ENCODE measurements at places on chromosomes 4 and X.

- no peak for DNase-seq
Observed at GRCh38 chr4:20323991-20324390, 72.3 kb downstream of the SLIT2 start.

- no peak for DNase-seq
Observed at GRCh38 chr4:171710743-171711142, 102.5 kb upstream of the GALNTL6 start.

DNA sequence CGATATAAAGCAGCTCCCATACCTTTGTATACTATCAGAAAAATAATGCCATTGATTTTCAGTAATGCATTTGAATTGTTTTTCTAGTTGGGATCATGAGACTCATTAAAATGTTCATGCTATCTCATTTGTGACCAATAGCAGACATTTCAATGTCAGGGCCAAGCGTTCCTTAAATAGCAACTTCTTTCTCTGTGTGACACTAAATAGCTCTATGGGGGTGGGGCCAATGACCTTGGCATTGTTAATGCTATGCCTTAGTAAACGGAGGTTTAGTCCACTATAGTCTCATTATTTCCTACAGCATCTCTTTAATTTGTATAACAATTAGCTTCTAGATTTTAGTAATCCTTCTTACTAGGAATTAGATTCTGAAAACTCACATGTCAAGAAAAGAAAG lies 48.6 kb upstream of the ARHGAP24 start:
- no peak for DNase-seq

DNA sequence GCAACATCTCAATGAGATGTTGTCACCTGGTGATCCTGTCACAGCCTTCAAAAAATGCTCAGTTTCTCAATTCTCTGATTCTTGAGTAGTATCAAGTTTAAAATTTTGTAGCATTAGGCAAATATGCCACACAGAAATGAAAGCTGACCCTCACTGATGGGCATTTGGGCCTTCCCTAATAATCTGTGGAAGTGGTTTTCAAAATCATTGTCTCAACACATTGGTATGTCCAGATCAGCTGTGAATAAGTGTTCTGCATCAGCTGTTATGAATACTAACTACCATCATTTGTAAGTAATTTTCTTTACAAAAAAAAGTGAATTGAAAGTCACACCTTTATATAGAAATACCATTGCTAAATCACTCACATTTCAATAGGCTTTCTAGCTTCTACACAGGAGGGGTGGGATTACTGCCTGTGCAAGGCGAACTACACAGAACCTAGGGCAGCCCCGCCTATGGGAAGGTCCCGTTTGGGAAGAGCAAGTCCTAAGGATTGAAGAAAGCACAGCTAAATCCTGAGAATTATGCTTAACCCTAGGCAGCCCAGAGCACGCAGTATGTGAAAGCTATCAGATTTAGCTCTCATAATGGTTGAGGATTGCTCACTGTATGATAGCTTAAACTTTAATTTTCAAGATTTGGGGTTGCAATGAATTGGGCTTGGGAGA lies 73.4 kb downstream of the GPC3 start:
- no peak for DNase-seq

DNA sequence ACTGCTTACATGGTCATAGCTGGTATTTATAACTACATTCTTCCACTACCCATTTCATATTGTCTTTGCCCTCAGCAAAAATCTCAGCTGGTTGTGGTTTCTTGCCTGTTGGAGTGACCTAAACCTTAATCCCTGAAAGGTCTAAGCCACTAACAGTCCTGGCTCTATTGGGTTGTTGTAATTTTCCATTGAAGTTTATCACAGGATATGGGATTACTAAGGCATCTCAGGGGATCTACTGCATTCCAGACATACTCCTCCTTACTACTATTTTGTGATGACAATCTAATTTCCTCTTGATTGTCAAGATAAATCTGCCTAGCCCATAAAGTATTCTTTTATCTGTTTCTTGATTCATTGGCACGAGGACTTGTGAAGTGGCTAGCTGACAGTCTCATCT lies 6.2 kb upstream of the OSTC start:
- no peak for DNase-seq

GRCh38 chr4:153189016-153189801 lies 15.0 kb upstream of the TRIM2 start:
- DNase-seq = no peak

GRCh38 chr4:3470244-3471097 lies 7.4 kb downstream of the DOK7 start:
- no peak for DNase-seq

DNA sequence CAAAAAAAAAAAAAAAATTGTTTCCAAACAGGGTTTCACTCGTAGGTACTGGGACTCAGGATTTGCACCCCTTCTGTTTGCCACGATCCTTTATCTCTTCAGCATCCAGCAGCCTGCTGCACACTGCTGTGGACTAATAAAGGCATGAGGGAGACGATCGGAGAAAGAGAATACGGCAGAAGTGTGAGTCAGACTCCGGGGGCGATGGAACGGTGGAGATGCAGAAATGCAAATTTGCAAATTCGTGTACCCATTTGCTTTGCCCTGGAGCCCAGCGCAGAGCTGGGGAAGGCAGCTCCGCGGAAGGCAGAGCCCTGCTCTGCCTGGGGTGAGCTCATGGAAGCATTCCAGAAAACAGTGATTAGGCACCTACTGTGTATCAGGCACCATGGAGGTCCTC lies 270.3 kb downstream of the ASMT start:
- no peak for DNase-seq

DNA sequence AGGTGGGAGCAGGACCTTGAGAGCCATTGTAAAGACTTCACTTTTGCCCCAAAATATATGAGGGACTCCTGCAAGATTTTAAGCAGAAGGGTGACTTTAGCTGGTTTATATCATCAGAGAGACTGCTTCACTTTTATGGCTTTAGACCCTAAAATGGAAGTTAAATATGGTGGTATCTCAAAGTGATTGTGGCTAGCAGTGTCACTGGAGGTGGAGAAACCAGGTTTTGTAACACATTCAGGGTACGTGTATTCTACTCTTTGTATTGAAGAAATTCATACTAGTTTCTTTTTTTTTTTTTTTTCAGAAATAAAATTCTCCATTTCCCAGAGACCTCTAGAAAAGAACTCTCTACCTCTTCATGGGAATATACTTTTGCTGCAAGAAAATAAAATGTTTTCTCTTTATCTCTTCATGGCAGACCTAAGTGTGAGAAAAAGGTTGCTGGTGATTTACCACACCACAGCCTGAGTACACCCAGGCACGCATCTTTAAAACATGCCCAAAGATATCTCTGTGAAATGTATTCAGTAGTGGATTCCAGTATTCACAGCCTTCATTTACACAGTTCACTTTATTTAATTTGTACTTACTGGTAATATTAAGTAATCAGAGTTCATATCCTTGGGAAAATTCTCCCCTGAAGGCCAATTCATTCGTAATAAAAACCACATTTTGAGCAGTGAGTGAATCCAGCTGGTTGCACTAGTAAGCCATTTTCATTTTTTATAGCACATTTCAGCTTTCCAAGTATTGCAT lies 74.3 kb upstream of the GUCY1A1 start:
- no peak for DNase-seq

GRCh38 chrX:131202766-131203165 lies 86.3 kb downstream of the IGSF1 start:
- DNase-seq = no peak

GRCh38 chrX:9141496-9141895 lies 107.6 kb upstream of the FAM9B start:
- no peak for DNase-seq

GRCh38 chr4:181956512-181956911 lies 286.7 kb upstream of the TENM3 start:
- DNase-seq = no peak

DNA sequence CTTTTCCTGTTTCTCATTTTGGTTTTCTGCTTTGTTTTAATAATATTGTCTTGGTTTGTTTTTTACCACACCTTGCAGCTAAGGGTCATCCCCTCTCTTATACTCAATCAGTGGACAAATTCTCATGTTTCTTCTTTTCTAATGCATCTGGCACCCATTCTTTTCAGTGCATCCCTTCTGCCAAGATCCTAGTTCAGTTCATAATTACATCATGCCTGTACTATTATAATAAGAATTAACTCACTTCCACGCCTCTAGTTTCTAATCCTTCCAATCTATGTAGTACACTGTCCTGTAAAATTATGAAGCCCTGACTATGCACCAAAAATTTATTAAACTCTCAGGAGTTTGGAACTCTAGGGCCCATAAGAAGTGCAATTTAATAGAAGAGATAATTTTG lies 126.1 kb downstream of the FAT4 start:
- DNase-seq = no peak

DNA sequence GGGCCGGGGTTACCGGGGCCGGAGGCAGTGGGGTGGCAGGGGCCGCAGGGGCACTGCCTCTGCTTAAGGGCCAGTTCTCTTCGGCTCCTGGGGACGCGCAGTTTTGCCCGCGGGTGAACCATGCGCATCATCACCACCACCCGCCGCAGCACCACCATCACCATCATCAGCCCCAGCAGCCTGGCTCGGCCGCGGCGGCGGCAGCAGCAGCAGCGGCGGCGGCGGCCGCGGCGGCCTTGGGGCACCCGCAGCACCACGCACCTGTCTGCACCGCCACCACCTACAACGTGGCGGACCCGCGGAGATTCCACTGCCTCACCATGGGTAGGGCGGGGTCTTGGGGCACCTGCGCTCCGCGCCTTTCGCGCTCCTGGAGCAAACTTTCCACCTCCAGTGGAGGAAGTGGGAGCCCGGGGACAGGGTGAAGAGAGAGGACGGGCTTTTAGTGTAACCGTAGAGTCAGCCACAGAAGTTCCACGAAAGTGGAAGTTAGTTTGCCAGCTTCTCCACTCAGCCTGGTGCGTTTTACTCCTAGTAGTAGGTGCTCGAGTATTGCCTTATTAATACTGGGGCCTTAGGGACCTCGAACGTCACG lies 729 bp downstream of the GSX2 start:
- no peak for DNase-seq

DNA sequence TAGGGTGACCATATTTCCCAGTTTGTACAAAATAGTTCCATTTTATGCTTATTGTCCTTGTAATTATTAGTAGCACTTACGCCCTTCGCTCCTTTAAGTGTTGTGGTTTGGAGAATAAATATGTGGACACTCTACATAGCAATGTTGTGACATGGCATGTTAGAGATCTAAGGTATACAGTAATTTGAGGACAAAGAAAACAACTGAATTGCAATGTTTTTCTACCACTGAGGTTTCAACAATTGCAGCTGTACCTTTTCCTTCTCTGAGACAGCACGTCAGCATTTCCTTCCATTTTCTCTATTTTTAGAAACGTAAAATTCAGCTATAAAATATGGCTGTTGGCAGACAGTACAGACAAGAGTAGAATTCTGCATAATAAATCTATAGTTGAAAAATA lies 323.1 kb downstream of the MAPK10 start:
- DNase-seq = no peak

GRCh38 chr4:145436796-145437195 lies 44.9 kb upstream of the SMAD1 start:
- DNase-seq = no peak

DNA sequence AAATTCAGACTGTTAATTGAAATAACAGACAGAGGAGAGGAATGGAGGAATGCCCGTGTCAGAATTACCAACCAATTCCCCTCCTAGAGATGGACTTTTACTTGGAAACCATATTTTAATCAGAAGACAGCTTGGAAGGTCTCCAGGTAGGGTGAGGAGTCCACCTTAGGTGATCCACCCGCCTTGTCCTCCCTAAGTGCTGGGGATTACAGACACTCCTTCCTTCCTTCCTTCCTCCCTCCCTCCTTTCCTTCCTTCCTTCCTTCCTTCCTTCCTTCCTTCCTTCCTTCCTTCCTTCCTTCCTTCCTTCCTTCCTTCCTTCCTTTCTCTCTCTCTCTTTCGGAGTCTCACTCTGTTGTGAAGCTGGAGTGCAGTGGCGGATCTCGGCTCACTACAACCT lies 328.0 kb downstream of the RAPGEF2 start:
- no peak for DNase-seq

DNA sequence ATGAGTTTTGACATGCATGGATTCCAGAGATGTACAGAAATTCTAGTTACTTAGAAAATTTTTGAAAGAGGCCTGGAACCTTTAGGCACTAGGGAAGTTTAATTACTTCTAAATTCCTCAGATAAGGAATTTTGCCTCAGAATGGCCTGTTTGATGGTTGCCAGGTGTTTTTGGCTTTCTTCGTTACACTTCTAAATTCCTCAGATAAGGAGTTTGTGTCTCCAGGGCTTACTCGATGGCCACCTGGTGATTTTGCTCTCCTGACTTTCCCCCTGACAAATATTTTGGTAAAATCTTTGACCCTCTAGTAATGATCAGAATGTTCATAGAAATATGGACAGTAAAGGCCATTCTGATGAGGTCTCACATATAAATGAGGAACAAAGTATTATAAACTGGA lies 64.3 kb downstream of the BEX3 start:
- DNase-seq = no peak

DNA sequence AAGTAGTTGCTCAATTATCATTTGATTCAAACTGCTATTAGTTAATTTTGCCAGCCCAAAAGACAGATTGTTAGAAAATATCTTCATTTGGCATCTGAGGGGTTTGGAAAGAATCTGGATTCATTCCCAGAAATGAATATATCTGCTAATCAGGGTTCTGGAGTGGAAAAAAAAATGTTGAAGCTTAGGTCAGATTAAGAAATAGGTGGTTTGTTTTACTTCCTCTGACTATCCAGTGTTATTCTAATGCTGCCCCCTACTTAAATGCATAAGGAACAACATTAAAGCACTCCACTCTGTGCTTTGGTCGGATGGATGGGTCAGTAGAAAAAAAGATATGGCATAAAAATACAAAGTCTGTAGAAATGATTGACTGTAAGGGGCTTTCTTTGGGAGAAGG lies 89.0 kb downstream of the LUZP4 start:
- no peak for DNase-seq

GRCh38 chr4:106021737-106022410 lies 126.6 kb downstream of the NPNT start:
- DNase-seq = no peak

DNA sequence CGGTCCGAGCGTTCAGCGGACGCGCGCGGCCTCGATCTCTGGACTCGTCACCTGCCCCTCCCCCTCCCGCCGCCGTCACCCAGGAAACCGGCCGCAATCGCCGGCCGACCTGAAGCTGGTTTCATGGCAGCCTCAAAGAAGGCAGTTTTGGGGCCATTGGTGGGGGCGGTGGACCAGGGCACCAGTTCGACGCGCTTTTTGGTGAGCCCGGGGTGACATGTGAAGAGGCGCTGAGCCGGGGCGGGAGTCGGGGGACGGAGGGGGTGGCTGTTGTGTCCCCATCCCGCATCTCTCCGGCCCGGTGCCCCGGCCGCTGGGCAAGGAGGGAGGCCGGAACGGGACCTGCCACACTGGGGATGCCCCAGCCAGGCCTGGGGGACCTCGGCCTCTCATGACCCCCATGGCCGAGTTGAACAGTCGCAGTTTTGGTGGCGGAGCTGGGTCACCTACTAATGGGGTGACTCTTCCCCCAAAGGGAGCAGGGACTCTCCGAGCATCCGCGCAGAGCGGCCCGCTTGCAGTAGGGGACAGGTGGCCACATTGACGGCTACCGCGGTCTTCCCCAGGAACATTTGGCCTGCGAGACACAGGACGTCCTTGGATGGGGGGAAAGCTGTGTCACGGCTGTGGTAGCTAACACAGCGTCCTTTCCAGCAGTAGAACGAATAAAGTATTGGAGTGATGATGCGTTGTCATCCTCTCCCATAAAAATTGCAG lies at the start of gene GK:
GK (plus strand) TSS at position 9 of the 717 bp plus-strand sequence; CDS start at position 124, 115 bp downstream.
- DNase-seq = peak; percentile 86
